ENCODE measurements at places on chromosomes 1 and 21.

- DNase-seq: no peak
Measured at GRCh38 chr1:15668089-15668754, 15.9 kb upstream of the PLEKHM2 start.

- no peak for DNase-seq
Measured at GRCh38 chr1:78712467-78713051, 62.9 kb downstream of the IFI44 start.

DNA sequence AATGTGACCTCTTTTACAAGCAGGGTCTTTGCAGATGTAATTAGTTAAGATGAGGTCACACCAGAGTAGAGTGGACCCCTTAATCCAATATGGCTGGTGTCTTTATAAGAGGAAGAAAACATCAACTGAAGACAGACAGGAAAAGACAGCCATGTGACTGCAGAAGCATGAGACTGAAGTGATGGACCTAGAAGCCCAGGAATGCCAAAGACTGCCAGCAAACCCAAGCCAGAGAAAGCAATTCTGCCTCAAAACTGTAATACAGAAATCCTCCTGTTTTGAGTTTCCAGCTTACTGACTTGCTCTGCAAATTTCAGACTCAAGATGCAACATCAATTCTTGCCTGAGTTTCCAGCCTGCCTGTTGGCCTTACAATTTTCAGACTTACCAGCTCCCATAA lies 17.3 kb downstream of the ENAH start:
- no peak for DNase-seq

DNA sequence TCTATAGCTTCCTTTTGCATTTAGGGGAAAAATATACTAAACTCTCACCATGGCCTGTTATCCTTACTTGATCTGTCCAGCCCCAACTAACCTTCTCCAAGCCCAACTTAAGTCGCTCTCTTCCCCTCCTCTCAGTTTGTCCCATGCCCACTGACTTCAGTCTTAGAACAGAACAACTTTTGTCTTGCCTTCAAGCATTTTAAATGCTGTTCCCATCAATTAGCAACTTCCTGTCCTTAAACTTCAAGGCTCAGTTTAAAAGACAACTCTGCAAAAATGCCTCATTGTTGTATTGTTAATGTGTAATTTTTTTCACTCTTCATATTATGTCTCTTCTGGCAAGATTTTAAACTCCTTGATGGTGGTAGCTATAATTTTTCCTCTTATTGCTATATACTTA lies 526.9 kb downstream of the NEGR1 start:
- no peak for DNase-seq

- no peak for DNase-seq
Measured at GRCh38 chr1:200666309-200666708, 3.4 kb downstream of the DDX59 start.

DNA sequence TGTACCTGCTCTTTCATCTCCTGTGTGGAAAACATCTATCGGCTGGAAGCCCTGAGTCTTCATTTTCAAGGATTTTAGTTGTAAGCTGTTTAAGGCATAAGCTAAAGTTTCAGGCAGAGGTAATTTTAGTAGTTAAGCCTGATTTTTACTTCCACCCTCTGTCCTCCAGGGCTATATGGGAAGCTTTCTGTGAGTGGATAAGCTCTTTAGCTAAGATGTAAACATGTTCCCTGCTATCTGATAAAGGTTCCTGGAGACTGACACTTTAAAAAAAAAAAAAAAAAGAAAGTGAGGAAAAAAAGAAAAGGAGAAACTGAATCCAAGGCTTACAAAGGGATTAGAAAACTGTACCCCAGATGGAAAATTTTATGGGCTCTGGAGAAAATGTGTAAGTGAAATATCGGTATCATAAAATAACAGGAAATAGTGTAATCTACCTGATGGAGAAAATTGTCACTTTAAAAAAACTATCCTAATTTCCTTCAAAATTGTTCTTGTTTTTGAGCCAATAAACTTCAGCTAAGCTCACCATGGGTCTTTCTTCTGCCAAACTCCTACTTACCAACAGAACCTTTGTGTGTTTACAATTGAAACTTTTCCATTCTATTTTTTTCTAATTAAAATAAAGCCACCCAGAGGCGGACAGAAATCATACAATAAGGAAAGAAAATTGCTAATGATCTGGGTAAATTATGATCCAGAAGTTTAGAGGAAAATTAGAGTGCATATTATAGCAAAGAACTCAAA lies 180.5 kb downstream of the TGFB2 start:
- DNase-seq: no peak

DNA sequence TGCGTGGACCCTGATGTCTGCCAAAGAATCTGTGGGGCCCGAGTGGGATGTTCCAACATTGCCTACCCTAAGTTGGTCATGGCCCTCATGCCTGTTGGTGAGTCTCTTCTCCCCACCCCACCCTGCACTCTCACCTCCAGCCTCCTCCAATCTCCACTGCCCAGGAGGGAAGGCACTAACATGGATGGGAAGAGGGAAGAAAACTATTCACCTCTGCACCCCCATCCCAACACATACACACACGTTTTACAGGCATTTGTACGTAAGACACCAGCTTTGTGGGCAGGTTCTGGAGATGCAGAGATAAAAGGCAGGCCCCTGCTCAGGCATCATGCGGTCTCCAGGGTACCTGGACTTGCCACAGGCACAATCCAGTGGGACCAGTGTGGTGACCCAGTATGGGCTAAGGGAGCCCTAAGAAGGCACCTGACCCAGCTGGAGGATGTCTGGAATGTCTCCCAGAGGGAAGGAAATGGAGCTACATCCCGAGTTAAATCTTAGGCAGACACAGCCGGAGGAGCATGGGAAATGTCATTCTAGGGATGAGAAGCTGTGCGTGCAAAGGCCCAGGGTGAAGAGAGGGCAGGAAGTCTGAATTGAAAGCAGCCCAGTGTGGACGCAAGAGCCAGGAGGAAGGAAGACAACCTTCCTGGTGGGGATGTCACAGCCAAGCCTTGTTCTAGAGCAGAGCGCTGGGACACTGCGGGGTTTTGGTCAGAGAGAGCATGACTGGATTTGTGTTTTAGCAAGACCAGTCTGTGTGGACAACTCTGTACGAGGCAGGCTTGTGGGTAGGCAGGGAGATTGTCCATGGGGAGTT lies 11.4 kb downstream of the SLC5A9 start:
- no peak for DNase-seq

DNA sequence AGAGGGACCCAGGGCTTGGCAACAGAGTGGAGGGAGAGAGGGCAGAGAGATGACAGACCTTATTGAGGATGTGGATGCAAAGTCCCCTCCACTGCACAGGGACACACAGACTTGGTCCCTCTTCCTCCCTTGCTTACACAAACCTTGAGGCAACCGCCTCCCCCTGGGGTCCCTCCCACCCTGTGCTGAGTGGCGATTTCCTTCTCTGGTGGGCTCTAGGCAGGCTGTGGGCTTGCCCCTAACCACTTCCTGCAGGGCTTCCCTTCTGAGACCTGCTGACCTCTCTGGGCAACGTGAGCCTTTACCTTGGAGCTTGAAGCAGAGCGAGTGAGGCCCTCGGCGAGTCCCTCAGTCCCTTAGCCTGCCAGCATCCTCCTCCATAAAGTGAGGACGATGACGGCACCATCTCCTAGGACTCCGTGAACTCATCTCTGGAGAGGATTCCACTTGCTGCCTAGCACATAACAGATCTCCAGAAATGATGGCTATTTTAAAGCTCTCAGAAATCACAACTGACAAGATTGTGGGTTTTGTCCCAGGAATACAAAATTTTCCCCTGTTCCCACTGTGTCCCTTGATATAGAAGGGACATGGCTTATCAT lies 25.0 kb downstream of the KIAA1614 start:
- no peak for DNase-seq

- DNase-seq: no peak
Measured at GRCh38 chr1:153799016-153799415, 23.8 kb downstream of the SLC27A3 start.

DNA sequence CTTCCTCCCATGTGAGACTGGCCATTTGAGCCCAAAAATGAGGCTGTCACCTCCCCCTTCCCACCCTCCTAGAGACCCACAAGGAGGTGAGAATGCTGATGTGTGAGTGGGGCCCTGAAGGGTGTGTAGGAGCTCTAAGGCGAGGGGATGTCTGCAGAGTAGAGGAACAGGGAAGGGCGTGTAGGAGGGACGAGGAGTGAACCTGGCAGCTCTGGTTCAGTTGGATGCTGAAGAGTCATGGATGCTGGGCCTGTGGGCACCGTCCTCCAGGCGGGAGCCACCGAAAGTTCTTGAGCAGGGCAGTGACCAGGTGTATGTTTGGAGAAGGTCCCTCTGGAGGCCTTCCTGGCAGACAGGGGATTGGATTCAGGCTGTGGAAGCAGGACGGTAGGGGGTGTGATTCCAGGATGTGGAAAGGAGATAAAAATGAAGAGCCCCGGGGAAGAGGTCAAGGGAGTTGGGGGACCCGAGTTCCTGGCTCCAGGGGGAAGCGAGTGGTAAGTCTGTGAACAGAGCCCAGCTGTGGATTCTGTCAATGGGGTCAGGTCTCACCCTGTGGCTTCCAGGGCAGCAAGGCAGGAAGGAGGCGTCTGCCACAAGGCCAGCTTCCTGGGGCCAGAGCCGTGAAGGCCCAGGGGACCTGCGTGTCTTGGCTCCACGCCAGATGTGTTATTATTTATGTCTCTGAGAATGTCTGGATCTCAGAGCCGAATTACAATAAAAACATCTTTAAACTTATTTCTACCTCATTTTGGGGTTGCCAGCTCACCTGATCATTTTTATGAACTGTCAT lies 7.9 kb downstream of the SAMD11 start:
- DNase-seq: no peak

DNA sequence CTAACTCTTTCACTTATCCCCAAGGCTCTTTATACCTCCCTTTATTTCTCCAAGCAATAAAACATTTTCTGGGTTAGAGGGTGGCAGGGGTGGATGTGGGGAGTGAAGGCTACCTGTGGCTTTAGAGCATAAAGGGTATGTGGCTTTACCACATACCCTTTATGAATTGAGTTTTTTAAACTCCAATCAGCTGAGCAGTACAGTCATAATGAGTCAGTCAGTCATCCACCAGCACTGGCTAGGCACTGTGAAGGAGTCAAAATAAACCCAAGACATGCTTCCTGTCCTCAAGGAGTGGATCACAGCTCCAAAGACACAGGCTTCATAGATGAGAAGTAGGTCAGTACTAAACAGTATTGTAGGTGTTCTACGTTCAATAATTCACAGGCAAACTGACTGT lies 2.6 kb upstream of the TDRD10 start:
- DNase-seq: no peak

DNA sequence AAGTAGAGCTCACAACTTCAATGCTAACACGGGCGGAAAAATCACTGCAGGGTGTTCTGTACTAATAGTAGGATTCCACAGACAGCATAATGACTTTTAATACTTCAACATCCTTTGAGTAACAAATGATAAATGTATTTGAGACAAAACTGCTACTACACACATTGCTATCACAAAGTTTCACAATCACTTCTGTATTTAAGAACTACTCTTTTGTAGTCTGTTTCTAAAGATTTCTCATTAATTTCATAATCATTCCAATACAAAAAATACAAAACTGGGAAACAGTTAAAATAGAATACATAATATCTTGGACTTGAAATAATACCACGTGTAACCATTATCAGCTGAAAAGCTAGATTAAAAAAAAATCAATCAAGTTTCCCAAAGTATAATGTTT lies 2.7 kb downstream of the HMGN1 start:
- no peak for DNase-seq

DNA sequence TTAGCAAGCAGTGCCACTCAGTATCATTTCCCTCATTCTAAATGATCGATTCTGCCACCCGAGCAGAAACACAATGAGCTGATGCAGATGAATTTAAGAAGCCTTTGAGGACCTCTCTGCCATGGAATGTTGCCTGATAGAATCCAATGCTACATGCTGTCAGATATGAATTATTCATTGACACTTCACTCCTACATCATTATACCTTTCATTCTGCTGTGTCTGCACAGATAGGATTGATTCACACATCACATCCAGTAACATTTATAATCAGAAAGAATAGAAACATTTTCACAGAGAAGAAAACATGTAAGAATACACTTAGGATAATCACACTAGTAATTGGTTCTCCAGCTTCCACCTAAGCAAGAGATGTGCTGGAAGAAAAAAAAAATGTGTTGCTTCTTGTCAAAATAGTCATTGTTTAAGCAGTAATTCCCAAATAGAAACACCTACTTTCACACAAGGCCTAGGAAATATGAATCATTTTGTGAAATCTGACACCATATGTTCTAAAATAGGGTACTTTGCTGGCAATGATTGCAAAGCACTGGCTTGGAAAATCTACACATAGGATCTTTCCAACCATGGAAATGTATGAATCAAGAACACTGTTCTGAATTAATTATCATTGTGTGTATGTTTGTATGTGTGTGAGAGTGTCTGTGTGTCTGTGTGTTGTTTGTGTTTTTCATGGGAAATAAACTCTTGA lies 110.1 kb downstream of the GRIK1 start:
- DNase-seq: no peak

GRCh38 chr1:209854196-209854595 lies 26.4 kb downstream of the UTP25 start:
- DNase-seq: no peak

GRCh38 chr1:8406960-8407359 lies 89.0 kb downstream of the SLC45A1 start:
- no peak for DNase-seq

DNA sequence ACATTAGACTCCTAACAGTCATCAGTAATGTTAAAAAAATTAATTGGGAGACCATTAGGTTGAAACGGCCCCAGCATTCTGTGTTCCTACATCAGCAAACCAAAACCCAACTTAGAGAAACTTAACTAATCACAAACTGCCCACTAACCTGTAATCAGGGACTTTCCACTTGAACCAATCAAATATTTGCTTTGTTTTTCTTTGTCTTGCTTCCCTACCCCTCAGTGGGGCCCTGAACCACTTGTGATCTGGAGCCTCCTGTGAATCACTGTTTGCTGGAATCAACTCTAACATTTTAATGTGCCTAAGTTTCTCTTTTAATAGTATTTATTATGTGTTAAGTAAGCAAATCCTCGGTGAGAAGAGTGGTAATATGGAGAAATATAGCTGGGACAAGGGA lies 64.0 kb downstream of the ABCA4 start:
- no peak for DNase-seq

DNA sequence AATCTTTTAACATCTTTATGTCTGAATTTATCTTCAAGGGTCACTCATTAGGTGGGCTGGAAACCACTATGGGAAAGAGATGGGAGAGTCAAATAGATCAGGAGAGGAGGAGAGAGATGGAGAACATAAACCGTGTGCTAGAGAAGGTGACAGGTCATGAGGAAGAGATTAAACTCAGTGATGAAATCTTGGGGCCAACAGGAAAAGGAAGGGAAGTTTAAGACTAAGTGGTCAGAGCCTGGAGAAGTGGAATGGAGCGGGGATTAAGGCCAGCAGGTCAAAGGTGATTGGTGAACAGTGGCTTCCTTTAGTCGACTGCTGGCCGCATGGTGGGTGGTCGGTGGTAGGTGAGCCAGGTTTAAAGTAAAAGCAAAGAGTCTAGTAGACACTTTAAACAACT lies 169.3 kb upstream of the IVNS1ABP start:
- no peak for DNase-seq

GRCh38 chr1:193102662-193103061 lies 2.6 kb downstream of the GLRX2 start:
- DNase-seq: no peak
